Esophagus squamous epithelium (tissue), 5 donors: ENCODE measurements at places on chromosomes 7 and 10. TPM values are rescaled to one million over a fixed set of nuclear protein-coding genes. Genes with fewer than 3 reads are reported as not detected.
A peak's percentile ranks its signal among the peaks of the same experiment; 100 is the strongest.

The RNF32 gene
- total RNA-seq = 0.64 TPM

The SLC16A9 gene
- 15.6 TPM for total RNA-seq

The MMRN2 gene
- 14.8 TPM for total RNA-seq

The FAM24B gene
- total RNA-seq = not detected

The IQUB gene
- not detected for total RNA-seq

The ZDHHC4 gene
- total RNA-seq = 29.4 TPM

The AKR1C4 gene
- total RNA-seq = not detected

GRCh38 chr10:24866604-24867583 is 85.5 kb downstream of the PRTFDC1 start:
- no peaks in the 10 kb centered on the region for H3K36me3 ChIP-seq
- no peak overlapping the region for H3K27ac ChIP-seq
- H3K4me3 ChIP-seq = no peak overlapping the region
- no peaks in the 10 kb centered on the region for H3K4me1 ChIP-seq

- DNase-seq = no peak
- no peaks in the 10 kb centered on the region for H3K4me1 ChIP-seq
- H3K4me3 ChIP-seq = no peak overlapping the region
- no peak overlapping the region for H3K27ac ChIP-seq
Observed at GRCh38 chr7:133126422-133126821, 44.5 kb upstream of the CHCHD3 start.

GRCh38 chr10:26781797-26782196 is 79.0 kb downstream of the ABI1 start:
- DNase-seq = no peak
- H3K4me1 ChIP-seq = peaks cover 81% of the 10 kb centered on the region
- H3K4me3 ChIP-seq = no peak overlapping the region
- H3K27me3 ChIP-seq = no peaks in the 10 kb centered on the region
- H3K36me3 ChIP-seq = no peaks in the 10 kb centered on the region

GRCh38 chr7:8022628-8023027 is 54.0 kb downstream of the GLCCI1 start:
- no peak for DNase-seq
- H3K27me3 ChIP-seq = no peaks in the 10 kb centered on the region
- no peak overlapping the region for H3K4me3 ChIP-seq
- no peaks in the 10 kb centered on the region for H3K36me3 ChIP-seq
- H3K27ac ChIP-seq = no peak overlapping the region

GRCh38 chr7:141202535-141202934 is 128.7 kb downstream of the TMEM178B start:
- DNase-seq = no peak
- H3K36me3 ChIP-seq = no peaks in the 10 kb centered on the region
- no peak overlapping the region for H3K27ac ChIP-seq
- no peak overlapping the region for H3K4me3 ChIP-seq
- no peaks in the 10 kb centered on the region for H3K4me1 ChIP-seq
- no peaks in the 10 kb centered on the region for H3K27me3 ChIP-seq

DNA sequence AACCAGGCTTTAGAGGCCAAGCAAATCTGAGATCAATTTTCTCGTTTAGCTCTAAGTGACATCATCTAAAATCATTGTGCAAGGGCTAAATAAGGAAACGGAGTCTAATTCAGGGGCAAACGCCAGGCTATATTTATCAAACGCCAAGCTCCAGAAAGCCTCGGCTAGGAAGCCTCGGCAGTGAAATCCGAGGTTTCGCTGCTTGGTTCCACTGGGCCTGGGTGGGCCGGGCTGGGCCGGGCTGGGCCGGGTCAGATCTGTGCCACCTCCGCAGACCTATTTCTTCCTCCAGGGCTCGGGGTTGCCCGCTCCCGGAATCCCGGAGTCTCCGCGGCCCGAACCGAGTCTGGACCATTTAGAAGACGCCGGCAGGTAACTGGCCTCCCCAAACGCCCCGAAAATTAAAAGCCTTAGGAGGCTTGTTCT is 459 bp upstream of the FEZF1 start:
- peaks cover 54% of the 10 kb centered on the region for H3K4me1 ChIP-seq
- H3K27me3 ChIP-seq = peaks cover 38% of the 10 kb centered on the region
- DNase-seq = no peak
- peak overlapping the region; percentile 58 for H3K4me3 ChIP-seq
- no peaks in the 10 kb centered on the region for H3K36me3 ChIP-seq
- no peak overlapping the region for H3K27ac ChIP-seq

DNA sequence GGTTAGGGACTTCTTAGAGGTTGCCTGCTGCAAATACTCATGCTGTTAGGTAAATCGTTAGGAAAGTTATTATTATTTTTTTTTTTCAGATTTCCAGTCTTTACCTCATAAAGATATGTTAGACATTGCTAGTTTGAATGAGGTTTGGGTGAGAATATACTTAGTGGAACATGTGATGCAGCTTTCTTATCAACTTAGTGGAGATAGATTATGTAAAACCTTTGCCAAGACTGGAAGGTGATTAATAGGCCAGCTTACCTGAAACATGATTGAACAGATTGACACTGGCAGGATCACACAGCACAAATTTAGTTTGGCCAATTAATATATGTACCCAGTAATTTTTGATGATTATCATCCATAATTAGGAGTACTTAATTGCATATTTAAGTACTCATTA is 32.3 kb downstream of the ADD3 start:
- no peaks in the 10 kb centered on the region for H3K36me3 ChIP-seq
- H3K27ac ChIP-seq = no peak overlapping the region
- no peak overlapping the region for H3K4me3 ChIP-seq
- DNase-seq = no peak
- no peaks in the 10 kb centered on the region for H3K4me1 ChIP-seq

GRCh38 chr7:71361451-71362032 is 229.6 kb downstream of the GALNT17 start:
- H3K4me3 ChIP-seq = no peak overlapping the region
- no peaks in the 10 kb centered on the region for H3K4me1 ChIP-seq
- no peaks in the 10 kb centered on the region for H3K36me3 ChIP-seq
- no peaks in the 10 kb centered on the region for H3K27me3 ChIP-seq
- DNase-seq = no peak

GRCh38 chr10:71308985-71309384 is 10.1 kb upstream of the SLC29A3 start:
- no peak overlapping the region for H3K27ac ChIP-seq
- no peaks in the 10 kb centered on the region for H3K36me3 ChIP-seq
- peaks cover 10% of the 10 kb centered on the region for H3K4me1 ChIP-seq
- H3K27me3 ChIP-seq = no peaks in the 10 kb centered on the region
- no peak for DNase-seq
- no peak overlapping the region for H3K4me3 ChIP-seq

DNA sequence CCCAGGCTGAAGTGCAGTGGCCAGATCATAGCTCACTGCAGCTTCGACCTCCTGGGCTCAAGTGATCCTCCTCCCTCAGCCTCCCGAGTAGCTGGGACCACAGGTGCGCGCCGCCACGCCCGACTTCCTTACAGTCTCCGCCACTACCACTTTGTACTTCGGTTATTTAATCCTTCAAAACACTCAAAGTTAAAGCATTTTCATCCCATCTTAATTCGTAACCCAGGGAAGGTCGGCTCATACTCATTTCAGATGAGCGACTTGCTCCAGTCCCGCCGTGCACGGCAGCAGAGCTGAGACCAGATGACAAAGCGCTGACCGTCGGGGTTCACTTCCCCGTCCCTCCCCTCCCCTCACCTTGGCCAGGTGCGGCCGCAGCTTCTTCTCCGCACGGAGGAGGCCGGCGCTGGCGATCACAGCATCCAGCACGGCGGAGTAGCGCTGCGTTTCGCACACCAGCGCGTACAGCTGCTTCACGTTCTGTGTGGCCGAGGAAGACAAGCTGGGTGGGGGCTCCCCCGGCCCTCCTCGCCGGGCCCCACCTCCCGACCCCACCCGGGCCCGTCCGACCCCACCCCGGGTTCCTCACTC is 457 bp downstream of the NSUN5 start:
- H3K27ac ChIP-seq = peak overlapping the region; percentile 77
- H3K4me3 ChIP-seq = peak overlapping the region; percentile 91
- H3K27me3 ChIP-seq = no peaks in the 10 kb centered on the region
- peaks cover 23% of the 10 kb centered on the region for H3K4me1 ChIP-seq
- peaks cover 14% of the 10 kb centered on the region for H3K36me3 ChIP-seq
- no peak for DNase-seq

DNA sequence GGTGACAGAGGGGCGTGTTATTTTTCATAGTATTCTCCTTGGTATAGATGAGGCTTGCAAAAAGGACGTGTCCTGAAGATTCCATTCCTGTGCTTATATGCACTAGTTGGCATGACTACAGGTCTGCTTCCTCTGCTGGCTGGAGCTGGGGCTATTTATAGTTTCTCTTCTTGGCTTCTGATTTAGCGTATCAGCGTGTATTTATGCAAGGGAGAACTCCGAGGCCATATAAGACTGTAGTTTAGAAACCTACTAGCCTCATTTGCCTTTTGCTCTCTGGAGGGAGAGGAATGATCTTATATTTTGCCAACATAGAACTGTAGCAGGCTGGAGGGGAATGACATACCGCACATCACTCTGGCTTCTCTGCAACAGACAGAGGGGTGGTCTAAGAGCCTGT is 39.7 kb downstream of the CACNB2 start:
- no peak for DNase-seq
- no peaks in the 10 kb centered on the region for H3K27me3 ChIP-seq
- no peak overlapping the region for H3K4me3 ChIP-seq
- no peaks in the 10 kb centered on the region for H3K36me3 ChIP-seq

- H3K27me3 ChIP-seq = no peaks in the 10 kb centered on the region
- no peak overlapping the region for H3K4me3 ChIP-seq
- no peak overlapping the region for H3K27ac ChIP-seq
- H3K4me1 ChIP-seq = no peaks in the 10 kb centered on the region
Observed at GRCh38 chr10:89663144-89663543, 18.1 kb upstream of the PANK1 start.
